ENCODE measurements at places on chromosomes 3 and 15.

- DNase-seq, result no peak
Observed at GRCh38 chr3:154926721-154927120, 153.4 kb upstream of the MME start.

DNA sequence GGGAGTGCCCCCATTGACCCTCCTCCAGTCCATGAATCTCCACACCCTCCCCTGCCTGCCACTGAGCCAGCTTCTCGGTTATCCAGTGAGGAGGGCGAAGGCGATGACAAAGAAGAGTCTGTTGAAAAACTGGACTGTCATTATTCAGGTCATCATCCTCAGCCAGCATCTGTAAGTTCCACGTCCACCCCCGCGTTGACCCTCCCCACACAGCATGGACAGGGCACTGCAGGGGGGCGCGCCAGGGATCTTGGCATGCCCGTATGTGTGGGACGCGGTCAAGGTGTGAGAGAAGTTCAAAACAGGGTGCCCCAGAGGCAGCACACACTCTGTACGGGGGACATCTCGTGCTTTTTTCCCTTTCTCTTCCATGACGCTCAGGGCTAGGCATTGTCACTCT is 33.1 kb downstream of the PSMD6 start:
- DNase-seq, result no peak

DNA sequence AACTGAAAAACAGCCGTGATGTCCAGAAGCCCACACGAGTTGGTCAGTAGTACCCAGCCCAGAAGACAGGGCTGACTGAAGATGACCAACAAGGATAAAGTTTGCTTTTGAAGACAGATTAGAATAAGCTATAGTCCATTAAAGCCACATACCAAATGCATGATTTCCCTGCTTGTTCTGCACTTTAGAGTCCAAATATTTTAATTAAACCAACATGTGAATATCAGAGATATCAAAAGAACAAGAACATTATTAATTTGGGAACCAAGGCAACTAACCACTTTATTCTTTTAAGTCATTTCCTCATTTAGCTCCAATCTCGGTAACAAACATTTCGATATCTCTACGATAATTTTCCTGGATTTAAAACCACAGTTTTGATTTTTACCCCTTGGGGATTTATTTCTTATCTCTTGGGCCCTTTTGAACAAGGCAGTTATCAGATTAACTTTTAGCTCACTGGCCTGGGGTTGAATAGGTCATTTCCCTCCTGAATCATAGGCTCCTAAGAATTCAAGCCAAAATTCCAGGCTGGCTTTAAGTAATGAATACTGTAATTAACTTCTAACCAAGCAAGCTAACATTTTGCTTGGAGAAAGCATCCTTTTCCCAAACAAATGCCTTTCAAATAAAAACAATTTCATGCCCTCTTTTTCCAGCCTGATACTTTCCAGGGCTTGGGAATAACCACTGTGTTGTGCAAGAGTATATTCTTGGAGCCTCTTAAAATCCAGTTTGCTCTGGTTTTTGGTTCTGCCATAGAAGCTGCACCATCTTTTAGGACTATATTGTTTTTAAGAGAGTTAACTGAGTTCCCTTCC is 102.9 kb upstream of the NR2E3 start:
- no peak for DNase-seq

- no peak for DNase-seq
Observed at GRCh38 chr15:87080547-87080946, 1000.9 kb downstream of the AGBL1 start.

DNA sequence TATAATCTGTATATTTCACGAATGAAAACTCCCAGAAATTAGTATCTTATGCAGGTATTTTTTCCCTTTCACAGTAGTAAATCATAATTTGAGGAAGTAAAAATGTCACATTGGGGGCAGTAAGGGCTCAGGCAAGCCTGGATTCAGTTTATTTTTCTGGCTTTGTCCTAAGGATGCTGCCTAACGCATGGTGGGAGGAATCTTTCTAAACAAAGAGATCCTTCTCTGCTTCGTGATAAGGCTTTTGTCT is 35.7 kb downstream of the DNASE1L3 start:
- no peak for DNase-seq

- DNase-seq, result no peak
Observed at GRCh38 chr3:187358068-187358467, 10.1 kb upstream of the RTP4 start.

GRCh38 chr3:149473357-149474249 is 894 bp upstream of the TM4SF4 start:
- no peak for DNase-seq

Measured in stimulated activated CD4-positive, alpha-beta T cell treated with anti-CD3 and anti-CD28 coated beads, Interleukin-4, amount 100 ng/mL, for 1 hour (primary cell).